ENCODE measurements at places on chromosomes 5 and 9.

GRCh38 chr5:2281446-2281845 lies 398.7 kb upstream of the IRX4 start:
- no peak for DNase-seq

DNA sequence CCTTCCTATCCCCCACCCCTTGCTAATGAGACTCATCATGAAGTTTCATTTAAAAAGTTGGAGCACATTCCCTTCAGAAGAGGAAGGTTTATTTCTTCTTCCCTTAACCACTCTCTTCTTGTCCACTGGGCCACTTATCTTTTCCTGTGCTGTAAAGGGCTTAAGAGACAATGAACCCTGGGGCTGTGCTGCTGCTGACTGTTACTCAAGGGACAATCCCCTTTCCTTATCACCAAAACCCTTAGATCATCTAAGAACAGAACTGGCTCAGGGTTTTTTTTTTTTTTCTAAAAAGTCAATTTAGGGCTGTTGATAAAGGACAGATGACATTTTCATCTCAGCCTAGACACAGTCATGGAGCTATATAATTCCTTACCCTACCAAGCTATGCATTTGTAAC lies 29.6 kb downstream of the CAPSL start:
- no peak for DNase-seq

DNA sequence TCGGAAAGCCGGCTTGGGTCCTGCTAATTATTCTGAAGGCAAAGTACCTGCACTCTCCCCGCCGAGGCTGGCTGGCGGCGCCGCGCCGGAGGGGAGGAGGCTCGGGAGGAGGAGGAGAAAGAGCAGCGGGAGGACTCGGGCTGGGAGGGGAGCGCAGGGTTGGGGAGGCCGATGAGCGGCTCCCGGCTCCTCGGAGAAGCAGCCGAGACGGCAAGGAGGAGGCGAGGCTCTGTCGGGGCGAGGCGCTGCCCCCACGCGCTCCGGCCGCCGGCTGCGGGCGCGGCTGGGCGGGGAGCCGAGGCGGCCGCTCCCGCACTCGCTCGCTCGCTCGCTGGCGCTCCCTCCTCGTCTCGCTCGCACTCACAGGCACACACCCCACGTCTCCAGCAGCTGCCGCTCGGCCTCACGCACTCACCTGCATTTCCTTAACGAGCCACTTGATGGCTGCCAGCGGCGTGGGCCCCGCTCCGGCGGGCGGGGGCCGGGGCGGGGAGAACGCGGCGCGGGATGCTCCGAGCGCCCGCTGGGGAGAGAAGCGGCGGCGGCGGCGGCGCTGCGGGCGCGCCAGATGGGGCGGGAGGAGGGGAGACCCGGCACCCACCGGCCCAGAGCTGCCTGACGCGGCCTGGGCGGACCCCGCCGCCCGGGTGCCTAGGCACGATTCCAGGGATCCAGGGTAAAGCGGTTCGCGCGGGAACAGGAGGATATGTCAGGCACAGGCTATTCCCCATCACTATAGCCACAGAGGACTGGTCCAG lies at the start of gene PTPRD:
Gene PTPRD, minus strand, starts transcription at position 362 of the 758 bp plus-strand sequence.
- DNase-seq: no peak

- no peak for DNase-seq
These were observed 85.8 kb downstream of the MRPS27 start for GRCh38 chr5:72234265-72234700.

DNA sequence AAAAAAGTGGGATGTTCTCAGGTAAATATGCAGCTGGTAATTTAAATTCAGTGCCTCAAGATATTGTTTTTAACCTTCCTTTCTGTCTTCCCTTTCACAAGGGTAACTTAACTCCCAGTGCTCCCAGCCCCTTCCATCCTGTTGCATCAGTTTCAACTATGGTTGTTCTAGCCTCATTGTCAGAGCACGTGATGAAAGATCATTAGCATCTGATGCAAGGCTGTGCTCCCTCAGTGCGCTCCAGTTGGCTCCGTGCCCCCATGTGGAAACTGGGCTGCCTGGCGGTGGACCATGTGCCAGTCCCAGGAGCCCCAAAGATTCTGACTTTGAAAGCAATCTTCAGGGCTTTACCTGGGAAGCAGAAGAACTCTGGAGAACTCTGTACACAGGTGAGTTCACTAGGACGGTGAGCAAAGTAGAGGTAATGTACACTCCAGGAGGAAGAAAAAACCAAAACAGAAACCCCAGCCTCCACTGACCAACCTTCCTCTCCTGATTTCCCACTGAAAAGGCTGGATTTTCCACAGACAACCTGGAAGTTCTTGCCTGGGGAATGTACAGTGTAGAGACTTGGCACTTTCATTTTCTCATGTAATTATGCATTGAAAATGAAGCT lies 96.9 kb downstream of the SLC1A3 start:
- no peak for DNase-seq

GRCh38 chr5:146669656-146670055 lies 153.7 kb upstream of the GPR151 start:
- no peak for DNase-seq

GRCh38 chr5:143715616-143716015 lies 96.3 kb upstream of the HMHB1 start:
- DNase-seq: no peak

- no peak for DNase-seq
These were observed 17.3 kb downstream of the ADRB2 start for GRCh38 chr5:148843510-148844318.

GRCh38 chr9:17783227-17783626 lies 204.4 kb downstream of the SH3GL2 start:
- DNase-seq: no peak

- DNase-seq: no peak
These were observed 42.7 kb upstream of the VCAN start for GRCh38 chr5:83428890-83429289.

- no peak for DNase-seq
These were observed at the start of gene NR2F1-AS1 for GRCh38 chr5:93580927-93581445. Gene NR2F1-AS1 (minus strand): TSS chr5:93581219.

DNA sequence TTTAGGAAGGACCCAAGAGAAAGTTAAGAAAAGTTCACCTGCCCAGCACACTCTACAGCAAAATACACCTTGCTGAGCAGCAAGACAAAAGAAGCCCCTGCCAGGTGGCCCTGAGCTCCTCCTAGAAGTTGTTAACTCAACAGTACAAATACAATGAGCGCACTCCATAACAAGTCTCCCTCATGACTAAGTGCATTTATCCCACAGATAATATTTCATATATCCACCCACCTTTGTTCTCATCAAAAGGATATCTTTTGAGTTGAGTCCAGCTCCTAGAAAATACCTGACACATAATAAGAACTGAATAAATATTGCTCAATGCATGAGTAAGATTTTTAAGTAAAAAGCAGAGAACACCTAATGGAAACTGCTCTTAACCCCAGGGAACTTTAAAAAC lies 73.3 kb downstream of the ABCA1 start:
- DNase-seq: no peak

- no peak for DNase-seq
These were observed 39.7 kb upstream of the ZNF622 start for GRCh38 chr5:16505140-16505891.
